Natural killer cell (primary cell): ENCODE measurements at places on chromosomes 1 and 21. TPM values are rescaled to one million over a fixed set of nuclear protein-coding genes. Genes with fewer than 3 reads are reported as not detected.

S100A2 gene
- not detected for total RNA-seq

CELA3B gene
- total RNA-seq, result not detected

CCSAP gene
- total RNA-seq, result 10.2 TPM

LY9 gene
- 47.1 TPM for total RNA-seq

HAO2 gene
- total RNA-seq, result not detected

PADI1 gene
- total RNA-seq, result not detected

CSMD2 gene
- not detected for total RNA-seq

CALML6 gene
- total RNA-seq, result 2.9 TPM
